ENCODE measurements at places on chromosomes 16 and 17.
A peak's percentile ranks its signal among the peaks of the same experiment; 100 is the strongest.

GRCh38 chr16:24986512-24987303, 28.5 kb downstream of the ARHGAP17 start:
- DNase-seq: no peak

DNA sequence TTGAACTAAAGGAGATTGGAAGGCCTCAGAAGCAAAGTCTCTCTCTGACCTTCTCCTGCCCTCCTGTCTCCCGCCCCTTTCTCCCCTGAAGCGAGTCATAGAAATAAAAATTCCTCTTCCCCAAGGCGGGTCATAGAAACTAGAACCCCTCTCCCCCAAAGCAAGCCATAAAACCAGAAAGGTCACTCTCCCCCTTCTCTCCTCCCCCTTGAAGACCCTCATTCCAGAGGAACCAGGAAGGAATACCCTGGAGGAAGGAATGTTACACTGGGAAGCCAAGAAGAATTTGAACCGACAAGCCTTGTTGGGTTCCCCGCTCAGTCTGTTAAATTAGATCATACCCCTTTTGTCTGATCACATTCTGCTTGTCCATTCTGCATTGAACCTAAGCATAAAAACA, 2.7 kb upstream of the GJC1 start:
- DNase-seq: no peak

DNA sequence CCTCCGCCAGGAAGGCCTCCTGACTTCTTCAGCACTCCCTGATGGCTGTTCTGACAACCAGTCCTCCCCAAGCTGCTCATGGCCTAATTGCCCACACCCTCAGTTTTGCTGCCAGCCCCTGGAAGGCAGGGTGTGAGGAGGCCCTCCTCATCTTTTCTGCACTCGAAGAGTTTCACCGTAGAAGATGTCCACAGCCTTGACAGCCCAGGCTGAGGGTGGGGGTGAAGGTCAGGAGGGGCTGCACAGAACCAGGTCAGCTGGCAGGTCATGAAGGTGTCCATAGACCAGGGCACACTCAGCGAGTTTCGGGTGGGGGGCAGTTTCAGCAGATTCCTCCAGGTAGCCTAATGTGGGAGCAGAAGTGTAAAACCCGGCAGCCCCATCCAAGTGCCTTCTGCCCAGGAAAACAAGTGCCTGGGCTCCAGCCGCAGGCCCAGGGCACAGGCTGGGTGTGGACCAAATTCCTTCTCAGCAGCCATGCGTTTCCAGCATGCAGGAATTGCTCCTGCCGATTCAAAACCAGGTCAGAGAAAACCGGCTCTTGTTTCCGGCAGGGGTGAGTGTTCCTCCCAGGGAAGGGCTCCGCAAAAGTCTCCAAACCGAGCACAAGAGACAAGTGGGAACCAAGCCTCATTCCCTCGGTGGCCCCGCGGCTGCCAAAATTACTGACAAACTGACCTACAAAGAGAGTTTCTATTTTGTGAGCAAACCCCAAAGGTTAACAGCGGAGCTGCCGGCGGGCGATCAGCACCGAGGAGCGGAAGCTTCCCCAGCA, 228.8 kb downstream of the C16orf78 start:
- DNase-seq: no peak

DNA sequence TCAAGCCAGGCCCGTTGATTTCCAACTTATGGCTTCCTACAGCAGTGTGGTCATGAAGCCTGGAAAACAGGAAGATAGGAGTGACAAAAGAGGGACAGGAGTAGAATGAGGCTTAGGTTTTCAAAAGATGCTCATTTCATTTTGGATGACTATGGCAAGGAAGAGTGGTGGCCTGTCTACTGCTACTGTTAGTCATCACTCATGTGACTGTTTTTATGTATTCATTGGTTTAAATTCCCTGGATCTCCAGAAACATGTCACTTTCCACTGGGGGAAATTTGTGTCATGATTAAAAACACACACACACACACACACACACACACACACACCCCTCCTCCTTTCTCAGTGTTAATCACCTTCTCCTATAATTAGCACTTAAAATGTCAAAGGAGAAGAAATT, 1.1 kb upstream of the CYLD start:
- no peak for DNase-seq

DNA sequence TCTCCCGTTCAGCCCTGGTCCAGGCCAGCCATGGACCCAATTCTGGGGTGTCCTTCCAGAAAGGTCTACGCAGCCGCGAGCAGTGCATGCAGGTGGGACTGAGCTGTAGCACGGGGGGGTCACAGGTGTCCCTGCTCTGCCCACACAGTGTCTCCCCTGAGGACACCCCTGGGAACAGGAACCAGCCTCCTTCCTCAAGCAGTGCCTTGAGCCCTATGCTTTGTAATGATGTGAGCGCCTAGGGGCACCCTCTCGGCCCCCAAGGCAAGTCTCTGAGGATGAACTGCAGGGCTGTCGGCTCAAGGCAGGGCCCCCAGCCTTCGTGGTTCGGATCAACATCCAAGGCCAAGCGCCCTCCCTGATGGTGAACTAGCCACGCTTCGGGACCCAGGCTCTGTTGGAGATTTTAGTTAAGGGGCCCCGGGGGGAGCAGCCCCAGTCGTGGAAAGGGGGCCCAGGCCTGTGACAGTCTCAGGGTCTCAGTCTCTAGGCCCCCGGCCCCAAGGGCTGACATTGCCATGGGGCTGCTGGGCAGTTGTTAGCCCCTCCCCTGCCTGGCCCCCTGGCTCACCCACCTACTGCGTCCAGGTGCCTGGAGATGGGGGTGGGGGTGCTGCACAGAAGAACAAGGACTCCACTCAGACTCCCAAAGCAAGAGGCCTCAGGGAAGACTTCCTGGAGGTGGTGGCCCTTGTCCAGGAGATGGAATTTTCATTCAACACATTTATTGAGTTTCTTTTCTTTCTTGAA, 2.3 kb downstream of the IL17C start:
- DNase-seq: no peak

GRCh38 chr17:82495844-82496528, 23.5 kb upstream of the FOXK2 start:
- no peak for DNase-seq

GRCh38 chr16:69324013-69324531, 6.3 kb downstream of the PDF start:
- no peak for DNase-seq

GRCh38 chr16:17342031-17342430, 128.7 kb downstream of the XYLT1 start:
- DNase-seq: no peak

DNA sequence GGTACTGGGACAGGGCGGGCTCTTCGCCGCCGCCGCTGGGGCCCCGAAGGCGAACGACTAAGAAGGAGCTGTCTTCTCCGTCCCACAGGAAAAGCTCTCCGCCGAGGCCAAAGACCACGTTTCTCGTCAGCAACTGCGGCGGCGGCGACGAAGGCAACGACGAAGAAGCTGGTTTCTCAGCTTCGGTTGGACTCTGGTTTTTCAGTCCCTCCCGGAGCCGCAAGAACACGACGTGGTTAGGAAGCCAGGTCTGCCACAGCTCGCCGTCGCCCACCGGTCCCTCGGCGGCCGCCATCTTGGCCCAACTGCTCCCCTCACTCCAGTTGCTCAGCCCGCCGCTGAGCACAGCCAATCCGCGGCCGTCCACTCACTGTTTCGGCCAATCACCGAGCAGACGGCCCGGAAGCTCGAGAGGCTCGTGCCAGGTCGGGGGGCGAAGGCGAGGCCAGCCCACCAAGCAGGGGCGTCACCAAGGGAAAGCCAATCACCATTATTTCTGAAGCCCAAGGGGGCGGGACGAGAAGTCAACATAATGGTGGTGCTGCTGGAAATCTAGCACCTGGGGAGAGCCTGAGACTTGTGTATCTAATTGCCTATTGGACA, at the start of gene NUP88:
NUP88 (minus strand) TSS at position 307 of the 603 bp plus-strand sequence; CDS start at position 295, 12 bp downstream.
- DNase-seq: peak; percentile 95

DNA sequence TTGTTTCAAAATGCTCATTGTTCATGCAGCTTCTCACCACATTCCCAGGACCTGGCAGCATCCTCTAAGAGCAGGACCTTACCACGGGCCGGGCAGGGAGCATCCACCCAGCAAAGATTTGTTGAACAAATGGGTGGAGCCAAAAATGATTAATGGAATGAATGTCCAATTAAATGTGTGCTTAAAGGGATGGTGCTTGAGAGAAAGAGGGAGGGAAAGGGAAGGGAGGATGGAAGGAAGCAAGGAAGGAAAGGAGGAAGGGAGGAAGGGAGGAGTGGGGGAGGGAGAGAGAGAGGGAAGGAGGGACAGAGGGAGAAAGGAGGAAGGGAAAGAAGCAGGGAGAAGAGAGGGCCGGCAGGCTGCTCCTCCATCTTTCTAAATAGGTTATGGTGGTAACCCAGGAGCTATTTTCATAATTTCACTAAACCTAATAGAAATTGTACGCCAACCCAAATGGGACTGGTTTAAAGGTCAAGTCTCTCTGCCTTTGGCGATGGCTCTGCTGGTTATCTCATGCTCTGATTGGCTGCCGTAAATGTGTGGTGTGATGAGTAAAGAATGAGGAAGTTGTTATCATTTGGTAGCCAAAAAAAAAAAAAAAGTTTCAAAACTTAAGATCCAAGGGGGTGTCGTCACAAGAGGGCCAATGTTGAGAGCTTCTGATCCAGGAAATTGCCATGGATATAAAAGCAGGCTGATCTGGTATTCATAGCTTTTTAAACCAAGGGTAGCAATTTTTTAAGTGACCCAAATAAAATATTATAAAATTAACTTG, 126.7 kb upstream of the FOXF1 start:
- no peak for DNase-seq

GRCh38 chr17:58172369-58173071, 5.7 kb downstream of the OR4D2 start:
- peak; percentile 64 for DNase-seq

- DNase-seq: no peak
Measured at GRCh38 chr16:81627729-81628244, 151.3 kb upstream of the PLCG2 start.

DNA sequence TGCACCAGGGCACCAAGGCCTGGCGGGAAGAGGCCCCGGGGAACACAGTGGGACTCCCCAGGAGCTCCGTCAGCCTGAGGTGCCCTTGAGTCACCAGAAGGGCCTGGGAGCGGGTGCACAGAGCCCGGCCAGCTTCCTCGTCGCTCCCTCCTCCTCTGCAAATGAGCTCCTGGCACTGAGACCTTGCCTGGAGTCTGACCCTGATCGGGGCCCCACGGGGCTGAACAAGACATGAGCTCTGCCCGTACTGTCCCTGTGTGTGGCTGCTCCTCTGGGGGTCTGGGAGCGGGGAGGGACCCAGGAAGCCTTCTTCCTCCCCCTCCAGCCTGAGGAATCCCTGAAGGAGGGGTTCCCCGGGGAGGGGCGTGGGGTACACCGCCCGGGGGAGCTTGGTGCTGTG, 36.4 kb upstream of the SSTR5 start:
- DNase-seq: no peak

- DNase-seq: no peak
Measured at GRCh38 chr17:19487024-19487600, 46.5 kb upstream of the SLC47A1 start.

DNA sequence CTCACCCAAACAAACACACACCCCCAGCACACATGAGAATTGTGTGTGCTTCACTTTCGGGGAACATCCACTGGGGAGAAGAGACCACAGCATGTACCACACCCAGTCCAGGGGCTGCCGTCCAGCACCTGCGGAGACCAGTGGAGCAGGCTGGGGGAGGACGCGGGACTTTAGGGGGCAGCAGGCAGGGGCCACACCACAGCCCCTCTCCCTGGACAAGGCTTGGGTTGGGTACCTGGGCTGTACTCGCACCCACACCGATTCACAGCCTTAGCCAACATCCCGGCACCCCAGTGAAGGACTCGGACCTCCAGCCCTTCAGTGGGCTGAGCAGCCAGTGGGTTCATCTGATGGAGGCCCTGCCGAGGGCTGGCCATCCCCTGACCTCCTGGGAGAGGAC, 63.3 kb downstream of the RBFOX3 start:
- DNase-seq: no peak

GRCh38 chr16:10107081-10107480, 75.1 kb downstream of the GRIN2A start:
- no peak for DNase-seq

- DNase-seq: no peak
Measured at GRCh38 chr16:27463741-27464591, 62.0 kb downstream of the IL21R start.

- no peak for DNase-seq
Measured at GRCh38 chr17:12035673-12036072, 15.0 kb downstream of the MAP2K4 start.

DNA sequence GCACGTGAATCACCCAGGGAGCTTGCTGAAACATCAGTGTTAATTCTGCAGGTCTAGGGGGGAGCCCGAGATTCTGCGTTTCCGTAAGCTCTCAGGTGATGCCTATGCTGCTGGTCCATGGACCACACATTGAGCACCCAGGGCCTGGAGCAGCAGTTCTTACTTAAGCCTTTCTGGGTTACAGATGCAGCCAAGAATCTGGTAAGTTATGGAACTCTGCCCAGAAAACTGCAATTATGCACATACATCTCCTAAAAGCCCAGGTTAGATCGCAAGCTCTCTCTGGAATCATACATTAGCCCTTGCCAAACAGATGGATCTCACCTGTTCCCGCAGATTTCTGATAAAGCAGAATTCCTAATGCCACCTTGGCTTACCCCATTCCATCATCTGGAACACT, 265.9 kb upstream of the SALL1 start:
- no peak for DNase-seq

DNA sequence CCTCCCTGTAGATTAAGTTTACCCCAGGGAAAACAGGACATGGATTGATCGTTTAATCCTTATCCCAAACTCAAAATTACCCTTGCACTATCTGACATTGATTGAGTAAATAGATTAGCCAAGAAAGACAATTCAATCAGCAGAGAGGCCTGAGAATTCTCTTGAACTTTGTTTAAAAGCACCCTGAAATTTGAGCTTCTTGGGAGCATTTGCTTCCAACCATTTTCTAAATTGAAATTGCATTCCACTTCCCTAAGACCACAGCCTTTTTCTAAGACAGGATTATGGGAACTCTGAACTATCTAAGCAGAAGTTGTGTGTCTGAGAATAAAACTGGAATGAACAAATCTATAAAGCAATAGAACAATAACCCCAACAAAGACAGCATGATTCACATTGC, 76.6 kb upstream of the TNRC6A start:
- DNase-seq: no peak

GRCh38 chr17:57370037-57370581, 113.8 kb downstream of the MSI2 start:
- no peak for DNase-seq

GRCh38 chr16:29700253-29700987, 21.4 kb downstream of the QPRT start:
- peak; percentile 87 for DNase-seq

DNA sequence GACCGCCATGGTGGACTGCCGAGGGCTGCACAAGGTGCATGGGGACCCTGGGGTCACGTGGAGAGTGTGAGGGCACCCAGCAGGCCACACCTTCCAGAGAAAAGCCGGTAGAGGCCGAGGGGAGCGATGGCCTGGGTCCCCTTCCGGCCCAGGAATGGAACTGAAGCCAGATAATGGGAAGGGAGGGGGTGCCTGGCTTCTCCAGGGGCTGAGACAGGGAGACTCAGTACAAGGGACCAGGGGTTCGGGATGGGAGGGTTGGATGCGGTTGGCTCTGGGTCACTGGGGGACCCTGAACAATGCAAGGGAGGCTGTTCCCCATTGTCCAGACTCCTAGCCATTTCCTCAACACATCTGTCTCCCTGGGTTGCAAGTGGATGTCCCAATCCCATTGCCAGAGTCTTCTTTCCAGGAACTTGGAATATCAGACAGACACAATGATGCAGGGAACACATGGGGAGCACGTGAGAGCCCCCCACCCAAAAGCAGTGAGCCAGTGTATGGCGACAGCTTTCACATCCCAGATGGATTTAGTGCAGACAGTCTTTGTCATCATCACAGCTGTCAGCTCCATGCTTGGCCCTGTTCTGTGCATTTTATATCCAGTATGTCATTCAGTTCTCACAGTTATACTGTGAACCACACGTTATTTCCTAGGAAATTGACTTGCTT, 23.6 kb upstream of the DNAI2 start:
- DNase-seq: no peak

Measured in HEK293T (cell line).